ENCODE measurements at places on chromosomes 1 and 21.

DNA sequence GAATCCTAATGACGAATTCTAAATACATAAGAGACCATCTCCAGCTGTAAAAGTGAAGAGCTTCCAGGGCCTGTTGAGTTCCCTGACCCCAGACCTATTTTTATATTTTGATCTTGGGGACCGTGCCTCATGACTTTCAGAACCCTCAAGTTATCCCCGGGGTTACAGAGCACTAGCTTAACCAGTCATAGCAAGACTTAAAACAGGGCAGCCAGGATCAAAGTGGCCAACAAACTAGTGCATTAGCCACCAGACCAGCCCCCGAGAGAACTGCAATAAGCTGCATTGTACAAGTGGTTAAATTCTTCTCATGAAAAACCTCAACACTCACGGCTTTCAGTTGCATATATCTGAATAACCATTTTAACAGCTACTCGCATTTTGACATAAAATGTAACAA is 183.0 kb downstream of the BARHL2 start:
- DNase-seq: no peak

DNA sequence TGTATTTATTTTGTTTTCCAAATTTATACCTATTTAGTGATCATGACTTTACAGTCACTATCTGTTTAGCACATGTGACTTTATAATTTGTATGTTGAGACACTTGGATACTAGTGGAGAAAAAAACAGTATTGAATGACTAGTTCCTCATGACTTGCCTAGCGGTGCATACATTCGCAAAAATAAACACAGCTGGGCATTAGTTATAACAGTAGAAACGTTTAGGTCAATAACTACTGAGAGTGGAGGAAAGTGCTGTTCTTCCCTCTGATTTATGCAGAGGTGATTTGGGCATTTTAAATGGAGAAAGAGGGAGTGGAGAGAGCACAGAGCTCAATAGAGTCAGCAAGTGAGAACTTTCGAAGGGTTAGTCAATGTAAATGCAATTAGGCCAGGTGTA is 1679.0 kb upstream of the B3GALT2 start:
- DNase-seq: no peak

- no peak for DNase-seq
Measured at GRCh38 chr1:206557636-206558473, 50.5 kb downstream of the RASSF5 start.

- DNase-seq: no peak
Measured at GRCh38 chr1:172900376-172900997, 150.3 kb downstream of the TNFSF18 start.

DNA sequence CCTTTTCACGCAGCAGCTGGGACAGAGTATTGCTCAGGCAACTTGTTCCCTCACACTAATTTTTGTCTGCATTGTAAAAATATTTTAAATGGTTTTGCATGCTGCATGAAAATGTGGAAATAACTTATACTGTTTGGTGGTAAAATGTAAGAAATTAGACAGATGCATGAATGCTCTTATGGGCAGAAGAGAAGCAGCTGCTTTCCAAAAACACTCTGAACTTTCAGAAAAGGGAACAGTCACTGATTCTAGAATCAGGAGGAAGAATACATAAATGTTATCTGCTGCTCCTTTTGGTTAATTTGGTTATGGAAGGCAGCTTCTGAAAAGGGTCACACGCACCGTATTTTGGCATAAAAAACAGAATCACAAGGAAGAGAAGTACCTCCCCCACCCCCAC is 87.0 kb upstream of the RUNX1 start:
- DNase-seq: no peak

DNA sequence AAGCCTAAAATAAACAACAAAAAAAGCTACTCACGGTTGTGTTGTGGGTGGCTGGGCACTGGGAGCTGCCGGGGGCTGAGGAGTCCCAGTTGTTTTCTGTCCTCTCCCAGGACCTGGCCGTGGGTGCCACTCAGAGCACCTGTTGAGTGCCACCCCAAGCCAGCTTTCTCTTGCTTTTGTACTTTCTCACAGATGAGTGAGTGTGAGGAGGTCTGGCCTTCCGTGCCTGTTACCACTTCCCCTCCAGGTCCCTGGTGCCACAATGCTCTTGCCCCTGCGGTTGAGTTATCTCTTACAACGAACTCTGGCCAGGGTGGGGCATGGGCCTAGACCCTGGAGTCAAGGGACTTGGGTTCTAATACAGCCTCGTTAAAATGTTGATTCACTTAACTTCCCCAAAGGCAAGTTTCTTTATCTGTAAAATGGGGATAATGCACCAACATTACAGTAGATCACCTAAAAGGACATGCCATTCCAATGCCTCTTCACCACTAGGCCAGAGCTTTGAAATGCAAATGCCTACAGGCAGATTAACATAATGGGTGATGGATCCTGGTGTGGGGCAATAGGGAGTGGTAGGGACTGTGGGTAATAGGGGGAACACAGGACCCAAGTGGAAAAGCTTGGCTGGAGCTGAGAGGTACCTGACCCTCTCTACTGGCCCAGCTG is at the start of gene CNR2:
CNR2 (minus strand) TSS at position 151 of the 669 bp plus-strand sequence. CDS start 37,745 bp downstream, outside the sequence.
- no peak for DNase-seq

- no peak for DNase-seq
Measured at GRCh38 chr1:43313771-43314170, 13.0 kb downstream of the TIE1 start.

GRCh38 chr1:25573961-25574360 is 30.6 kb downstream of the LDLRAP1 start:
- DNase-seq: no peak

DNA sequence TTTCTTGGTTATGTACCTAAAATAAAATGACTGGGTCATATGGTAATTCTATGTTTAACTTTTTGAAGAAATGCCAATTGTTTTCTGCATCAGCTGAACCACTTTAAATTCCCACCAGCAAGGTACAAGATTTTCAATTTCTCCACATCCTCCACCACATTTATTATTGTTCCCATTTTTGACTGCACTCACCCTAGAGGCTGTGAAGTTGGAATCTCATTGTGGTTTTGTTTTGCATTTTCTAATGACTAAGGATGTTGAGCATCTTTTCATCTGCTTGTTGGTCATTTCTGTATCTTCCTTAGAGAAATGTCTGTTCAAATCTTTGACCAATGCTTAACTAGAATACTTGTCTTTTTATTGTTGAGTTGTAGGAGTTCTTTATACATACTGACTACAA is 72.5 kb downstream of the ASTN1 start:
- no peak for DNase-seq

- DNase-seq: no peak
Measured at GRCh38 chr1:165826565-165827267, 698 bp upstream of the UCK2 start.

- DNase-seq: no peak
Measured at GRCh38 chr1:183149273-183149672, 36.8 kb upstream of the LAMC2 start.

DNA sequence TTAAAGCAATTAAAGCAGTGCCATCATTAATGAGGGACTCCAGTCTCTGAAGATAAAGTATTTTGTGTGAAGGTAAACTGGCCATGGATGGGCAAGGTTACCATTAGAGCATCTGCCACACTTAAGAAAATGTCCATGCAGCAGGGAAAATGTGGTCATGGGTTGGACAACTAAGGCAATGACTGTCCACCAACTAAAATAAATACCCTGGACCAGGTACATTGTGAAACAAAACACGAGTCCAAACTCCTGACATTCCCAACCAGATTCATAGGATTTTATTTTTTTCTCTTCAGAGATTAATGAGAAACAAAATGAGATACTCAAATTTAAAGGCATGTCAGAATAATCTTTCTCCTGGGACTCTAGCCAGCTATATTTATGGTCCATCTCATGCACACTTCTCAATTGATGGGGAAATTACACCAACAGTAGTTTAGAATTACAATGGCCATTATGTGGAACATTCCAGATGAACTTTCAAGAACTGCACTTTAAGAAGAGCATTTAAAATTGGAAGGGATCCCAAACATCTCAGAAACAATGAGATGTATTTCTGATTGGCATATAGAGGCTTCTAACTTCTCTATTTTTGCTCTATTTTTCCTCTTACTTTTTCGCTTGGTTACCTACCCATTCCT is 8.1 kb downstream of the GBP7 start:
- no peak for DNase-seq

- DNase-seq: no peak
Measured at GRCh38 chr1:175172503-175172902, 20.1 kb downstream of the KIAA0040 start.

- no peak for DNase-seq
Measured at GRCh38 chr21:17988102-17988437, 168.9 kb upstream of the C21orf91 start.

- no peak for DNase-seq
Measured at GRCh38 chr1:61268546-61269240, 186.3 kb downstream of the NFIA start.
